A549 treated with ZK216348 at 1 μM for 4 hours (cell line): ENCODE measurements at places on chromosomes 7 and 10. TPM values are rescaled to one million over a fixed set of nuclear protein-coding genes. Genes with fewer than 3 reads are reported as not detected.

TAS2R41 gene
- total RNA-seq: not detected in 5 replicates

ARL3 gene
- total RNA-seq: 13.3 to 18.6 TPM (median 13.9 TPM) in 5 replicates

PDE1C gene
- 3.3 to 5.8 TPM (median 4.1 TPM) in 5 replicates for total RNA-seq

ELN gene
- total RNA-seq: 0.08 to 0.13 TPM (median 0.12 TPM) in 5 replicates

FBH1 gene
- total RNA-seq: 36.1 to 41.3 TPM (median 40.2 TPM) in 5 replicates

SLC25A28 gene
- 21.7 to 30.5 TPM (median 26.0 TPM) in 5 replicates for total RNA-seq

CALD1 gene
- total RNA-seq: 70.3 to 126 TPM (median 113 TPM) in 5 replicates

THSD7A gene
- 1.6 to 3.3 TPM (median 3.1 TPM) in 5 replicates for total RNA-seq

ADCY1 gene
- 1.4 to 2.9 TPM (median 2.2 TPM) in 5 replicates for total RNA-seq

TMEM248 gene
- 77.3 to 103 TPM (median 90.2 TPM) in 5 replicates for total RNA-seq

ELMO1 gene
- total RNA-seq: 1.4 to 3.0 TPM (median 2.0 TPM) in 5 replicates

PHYHIPL gene
- total RNA-seq: 0.13 to 0.44 TPM (median 0.20 TPM) in 5 replicates

ADAM12 gene
- 2.9 to 6.0 TPM (median 4.1 TPM) in 5 replicates for total RNA-seq

VWC2 gene
- not detected in 5 replicates for total RNA-seq

GIMAP8 gene
- total RNA-seq: 0.06 TPM in 1 of 5 replicates, not detected in the others

TEX47 gene
- not detected in 5 replicates for total RNA-seq

ENTPD1 gene
- total RNA-seq: 0.05 to 0.17 TPM in 2 of 5 replicates, not detected in the others

BMPR1A gene
- 16.8 to 27.4 TPM (median 23.3 TPM) in 5 replicates for total RNA-seq

ACTL6B gene
- total RNA-seq: not detected in 5 replicates

ANKRD61 gene
- total RNA-seq: 0.22 to 0.92 TPM (median 0.70 TPM) in 5 replicates

CC2D2B gene
- total RNA-seq: 0.22 TPM in 1 of 5 replicates, not detected in the others

PNLIPRP1 gene
- not detected in 5 replicates for total RNA-seq
